ENCODE measurements at places on chromosomes 12 and 14. TPM values are rescaled to one million over a fixed set of nuclear protein-coding genes. Genes with fewer than 3 reads are reported as not detected.

KCNJ8 gene
- total RNA-seq = not detected

SLC25A21 gene
- total RNA-seq = not detected

PSMB5 gene
- total RNA-seq = 72.4 TPM

GPR137C gene
- total RNA-seq = 0.34 TPM

PMCH gene
- 2.8 TPM for total RNA-seq

TMEM30B gene
- total RNA-seq = 0.25 TPM

KRT72 gene
- total RNA-seq = 0.27 TPM

MED13L gene
- total RNA-seq = 79.3 TPM

EXOC3L4 gene
- total RNA-seq = not detected

All from T-helper 2 cell treated with Interferon-gamma antibody and Interleukin-4, amounts not matched to agents 100 ng/mL and 5 ng/mL, for 36 hours (primary cell).